ENCODE measurements at places on chromosomes 11 and 22.

GRCh38 chr11:61037441-61038093 is 64.7 kb upstream of the CD5 start:
- no peak for DNase-seq

DNA sequence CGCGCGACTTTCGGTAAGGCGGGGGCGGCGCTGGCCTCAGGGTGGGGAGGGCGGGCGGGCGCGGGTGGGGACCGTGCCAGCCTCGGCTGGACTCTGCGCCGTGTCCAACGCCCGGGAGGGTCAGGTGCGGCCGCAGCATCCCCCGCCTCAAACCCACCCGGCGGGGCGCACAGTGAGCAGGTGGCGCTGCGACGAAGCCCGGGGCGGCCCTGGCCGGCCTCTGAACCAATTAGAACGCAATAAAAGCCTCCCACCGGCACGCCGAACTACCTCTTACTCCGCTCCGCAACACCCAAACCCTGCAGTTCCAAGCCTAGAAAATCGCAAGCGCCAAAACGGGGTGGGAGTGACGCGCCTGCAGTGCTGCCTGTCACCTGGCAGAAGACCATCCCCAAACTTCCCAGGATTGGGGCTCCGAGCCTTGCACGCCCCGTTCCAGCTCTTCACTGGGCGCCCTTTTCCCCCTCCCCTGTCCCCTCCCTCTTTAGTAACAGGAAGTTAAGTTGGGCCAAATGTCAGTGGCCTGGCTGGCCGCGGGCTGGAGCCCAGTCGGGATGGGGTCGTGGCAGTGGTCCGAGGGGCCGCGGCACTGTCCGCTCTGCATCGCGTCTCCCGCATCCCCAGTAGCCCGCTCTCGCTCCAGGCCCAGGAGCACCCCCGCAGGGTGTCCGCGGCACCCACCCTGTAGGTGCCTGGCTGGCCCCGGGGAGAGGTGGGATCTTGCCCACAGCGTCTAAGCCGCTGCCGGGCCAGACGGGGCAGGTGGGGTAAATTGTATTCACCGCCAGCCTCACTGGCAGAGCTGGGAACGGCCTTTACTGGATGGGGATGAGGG is 541 bp downstream of the MICAL2 start:
- DNase-seq = peak; percentile 36

DNA sequence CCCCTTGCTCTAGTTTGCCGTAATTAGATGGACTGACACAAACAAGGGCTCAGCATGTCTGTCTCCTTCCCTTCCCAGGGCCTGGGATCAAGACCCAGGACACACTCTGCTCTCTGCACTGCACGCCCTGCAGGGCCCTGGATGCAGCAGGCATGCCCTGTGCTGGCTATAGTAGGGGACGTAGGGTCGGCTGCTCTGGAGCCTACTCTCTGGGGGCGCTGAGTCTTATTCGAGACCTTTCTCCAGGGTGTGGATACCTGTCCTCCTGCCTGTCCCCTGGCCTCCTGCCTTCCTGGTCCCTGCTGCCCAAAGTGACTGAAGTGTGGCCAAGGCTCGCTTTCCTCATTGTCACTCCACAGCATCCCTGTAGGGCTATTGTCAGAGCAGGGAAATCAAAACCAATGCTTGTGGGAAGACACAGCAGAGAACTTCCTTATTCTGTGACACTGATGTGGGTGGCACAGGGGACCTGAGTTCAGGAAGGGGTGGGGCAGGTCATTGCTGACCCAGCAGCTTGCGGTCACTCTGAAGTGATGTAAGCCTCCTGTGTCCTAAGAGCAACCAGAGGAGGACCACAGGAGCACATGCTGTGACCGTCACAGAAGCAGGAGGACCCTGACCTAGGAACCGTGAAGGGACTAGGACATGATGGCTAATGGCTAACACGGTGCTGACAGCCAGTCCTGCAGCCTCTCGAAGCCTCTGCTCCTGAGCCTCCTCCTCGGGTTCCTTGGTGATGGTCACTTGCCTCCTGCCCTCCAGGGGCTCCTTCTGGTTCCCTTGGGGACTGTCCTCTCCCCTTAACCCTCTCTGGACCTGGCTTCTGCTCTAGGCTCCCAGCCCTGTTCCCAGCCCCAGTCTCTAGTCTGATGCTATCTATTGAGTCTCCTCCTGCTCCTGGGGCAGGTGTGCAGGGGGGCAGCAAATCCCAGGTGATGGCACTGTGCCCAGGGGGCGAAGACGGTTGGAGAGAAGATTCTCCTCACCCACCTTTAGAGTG is 10.3 kb downstream of the APOBEC3A start:
- DNase-seq = no peak

GRCh38 chr11:69253028-69253427 is 40.9 kb upstream of the MYEOV start:
- DNase-seq = no peak

DNA sequence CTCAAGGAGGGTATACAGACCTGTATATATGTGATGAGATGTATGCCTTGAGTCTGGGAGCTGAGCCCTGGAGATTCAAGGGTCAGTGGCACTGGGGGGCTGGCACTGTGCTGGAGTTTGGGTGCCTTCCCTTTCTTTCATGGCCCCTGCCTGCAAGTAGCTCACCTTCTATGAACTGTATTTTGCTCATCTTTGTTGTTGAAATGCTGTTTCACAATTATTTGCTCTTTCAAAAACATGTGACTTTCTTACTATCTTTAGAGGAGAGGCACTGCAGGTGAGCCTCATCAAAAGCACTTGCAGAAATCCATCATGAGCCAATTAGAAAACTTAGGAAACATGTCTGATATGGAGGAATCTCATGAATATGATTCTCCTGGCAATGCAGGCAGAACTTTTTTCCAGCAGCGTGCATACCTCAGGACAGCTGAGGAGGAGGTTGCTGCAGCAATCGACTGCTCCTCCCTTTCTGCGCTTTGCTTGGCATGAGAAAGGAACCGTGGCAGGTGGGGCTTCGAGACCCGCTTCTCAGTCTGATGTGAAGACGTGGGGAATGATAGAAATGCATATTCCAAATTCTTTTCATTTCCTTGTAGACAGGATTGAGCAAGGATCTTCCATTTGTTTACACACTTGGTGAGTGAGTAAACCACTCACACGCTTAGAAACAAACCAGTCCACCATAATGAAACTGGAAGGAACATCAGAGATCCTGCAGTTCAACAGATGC is 178.4 kb upstream of the E2F8 start:
- DNase-seq = no peak

DNA sequence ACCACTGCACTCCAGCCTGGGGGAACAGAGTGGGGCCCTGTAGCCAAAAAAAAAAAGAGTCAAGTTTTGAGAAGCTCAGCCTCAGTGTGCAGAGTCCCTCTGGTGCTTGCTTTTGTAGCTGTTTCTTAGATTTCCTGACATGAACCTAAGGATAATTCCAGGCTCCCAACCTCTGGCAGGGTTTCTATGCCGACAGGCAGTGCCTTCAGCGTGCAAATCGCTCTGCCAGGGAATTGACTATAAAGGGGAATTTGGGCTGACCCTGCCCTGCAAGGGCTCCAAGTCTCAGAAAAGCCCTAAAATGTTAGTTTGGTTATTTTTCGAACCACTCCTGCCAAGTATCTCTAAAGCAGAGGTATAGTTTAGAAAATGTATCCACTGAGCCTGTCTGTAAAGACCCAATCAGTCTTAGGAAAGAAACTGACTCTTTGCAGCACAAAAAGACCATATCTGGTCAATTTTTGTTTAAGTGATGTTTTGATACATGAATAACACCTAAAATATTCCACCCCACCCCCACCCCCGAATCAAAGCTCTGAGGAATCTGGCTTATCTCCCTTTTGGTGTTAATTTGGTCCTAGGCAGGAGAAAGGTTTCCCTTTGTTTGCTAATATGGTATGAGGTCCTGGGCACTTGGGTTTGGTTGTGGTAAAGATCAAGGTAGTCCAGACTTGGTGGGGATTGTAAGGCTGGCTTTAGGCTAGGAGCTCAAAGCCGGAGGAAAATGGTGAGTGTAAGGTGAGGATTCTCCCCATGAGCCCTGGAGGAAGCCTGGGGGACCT is 49.7 kb downstream of the ANO1 start:
- DNase-seq = no peak

DNA sequence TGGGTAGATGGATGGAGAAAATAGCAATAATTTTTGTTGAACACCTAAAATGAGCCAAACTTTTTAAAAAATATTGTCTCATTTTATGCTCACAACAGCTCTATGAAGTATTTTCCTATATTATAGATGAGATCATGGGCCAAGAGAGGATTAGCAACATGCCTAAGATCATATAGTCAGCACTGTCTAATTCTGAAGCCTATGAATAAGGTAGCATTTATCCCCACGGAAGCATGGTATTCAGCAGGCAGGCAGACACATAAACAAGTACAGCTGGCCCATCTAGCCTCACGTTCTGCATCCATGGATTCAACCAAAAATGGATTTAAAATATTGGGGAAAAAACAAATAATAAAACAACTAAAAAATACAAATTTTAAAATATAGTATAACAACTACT is 21.9 kb upstream of the RAB30 start:
- no peak for DNase-seq

DNA sequence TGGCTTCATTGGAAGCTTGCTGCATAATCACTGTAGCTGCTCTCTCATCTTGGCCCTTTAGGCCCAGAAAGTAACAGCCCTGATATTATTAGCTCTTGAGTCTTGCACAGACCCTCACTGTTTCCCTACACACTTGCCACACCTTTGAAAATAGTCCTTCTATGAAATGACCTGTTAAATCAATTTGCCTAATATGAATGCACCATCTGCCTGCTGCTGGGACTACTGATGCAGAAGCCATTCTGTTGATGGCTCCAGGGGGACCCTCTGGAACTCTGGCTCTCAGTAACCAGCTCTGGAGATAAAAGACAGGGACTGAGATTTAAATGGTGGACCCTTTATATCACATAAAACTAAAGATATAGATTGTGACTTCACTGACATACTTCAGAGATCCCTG is 14.7 kb upstream of the AMPD3 start:
- no peak for DNase-seq

DNA sequence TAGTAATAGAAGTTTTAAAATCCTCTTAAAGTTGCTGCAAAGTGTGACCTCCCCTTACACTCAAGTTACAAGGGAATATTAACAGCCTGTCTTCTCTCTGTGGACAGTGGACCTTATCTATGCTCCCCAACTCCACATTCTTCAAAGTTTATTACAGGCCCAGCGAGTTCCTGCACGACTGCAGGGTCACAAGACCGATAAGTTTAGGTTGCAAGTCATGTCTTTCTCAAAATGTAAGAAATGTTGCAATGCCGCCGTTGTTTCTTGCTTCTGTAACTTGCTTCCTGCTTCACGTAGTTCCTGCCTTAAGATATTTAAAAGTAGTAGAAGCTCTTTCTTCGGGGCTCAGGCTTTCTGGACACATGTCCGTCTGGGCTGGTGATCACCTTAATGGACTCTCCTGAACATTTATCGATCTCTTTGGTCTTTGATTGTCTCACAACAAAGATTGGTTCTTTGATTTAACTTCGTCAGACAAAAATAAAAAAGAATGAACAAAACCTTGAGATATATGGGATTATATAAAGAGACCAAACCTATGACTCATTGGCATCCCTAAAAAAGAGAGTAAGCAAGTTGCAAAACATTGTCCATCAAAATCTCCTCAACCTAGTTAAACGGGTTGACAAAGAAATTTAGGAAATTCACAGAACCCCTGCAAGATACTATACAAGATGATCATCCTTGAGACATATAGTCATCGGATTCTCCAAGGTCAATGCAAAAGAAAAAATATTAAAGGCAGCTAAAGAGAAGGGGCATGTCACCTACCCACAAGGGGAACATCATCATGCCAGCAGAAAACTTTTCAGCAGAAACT is 45.4 kb upstream of the GLYAT start:
- no peak for DNase-seq

DNA sequence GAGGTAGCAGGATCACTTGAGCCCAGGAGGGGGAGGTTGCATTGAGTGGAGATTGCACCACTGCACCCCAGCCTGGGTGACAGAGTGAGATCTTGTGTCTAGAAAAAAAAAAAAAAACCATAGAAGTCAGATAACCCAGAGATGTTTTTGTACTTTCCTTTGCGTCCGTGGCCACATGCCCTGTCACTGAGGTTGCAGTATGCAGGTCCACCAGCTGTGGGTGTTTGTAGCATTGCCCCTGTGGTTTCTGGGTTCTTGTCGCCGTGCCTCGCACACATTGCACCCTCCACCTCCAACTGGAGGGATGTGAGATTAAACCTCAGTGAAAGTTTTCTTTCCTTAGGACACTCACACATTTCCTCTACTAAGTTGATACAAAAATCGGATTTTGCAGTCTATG is 70.3 kb downstream of the TNRC6B start:
- DNase-seq = no peak

- DNase-seq = no peak
Observed at GRCh38 chr11:67177399-67178281, 58.6 kb downstream of the KDM2A start.

DNA sequence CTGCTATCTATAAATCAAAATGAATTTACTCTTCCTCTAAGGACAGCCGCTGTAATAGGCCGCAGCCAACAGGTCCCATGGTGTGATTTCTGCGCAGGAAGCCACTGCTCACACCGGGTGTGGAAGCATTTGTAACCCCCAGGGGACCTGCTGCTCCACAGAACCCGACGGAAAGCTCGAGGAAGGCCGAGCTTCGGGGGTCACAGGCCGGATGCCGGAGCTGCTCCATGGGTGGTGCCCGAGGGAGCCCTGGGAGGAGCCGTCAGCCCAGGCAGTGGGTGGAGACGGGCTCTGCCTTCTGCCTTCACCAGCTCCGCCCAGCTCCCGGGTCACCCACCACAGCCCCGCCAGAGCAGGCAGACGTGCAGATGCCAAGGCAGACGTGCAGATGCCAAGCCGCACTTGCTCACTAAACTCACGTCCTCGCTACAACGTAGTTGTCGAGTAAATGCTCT is 63.5 kb downstream of the BRD1 start:
- DNase-seq = no peak

- no peak for DNase-seq
Observed at GRCh38 chr22:21047035-21047661, 1.4 kb downstream of the LRRC74B start.

DNA sequence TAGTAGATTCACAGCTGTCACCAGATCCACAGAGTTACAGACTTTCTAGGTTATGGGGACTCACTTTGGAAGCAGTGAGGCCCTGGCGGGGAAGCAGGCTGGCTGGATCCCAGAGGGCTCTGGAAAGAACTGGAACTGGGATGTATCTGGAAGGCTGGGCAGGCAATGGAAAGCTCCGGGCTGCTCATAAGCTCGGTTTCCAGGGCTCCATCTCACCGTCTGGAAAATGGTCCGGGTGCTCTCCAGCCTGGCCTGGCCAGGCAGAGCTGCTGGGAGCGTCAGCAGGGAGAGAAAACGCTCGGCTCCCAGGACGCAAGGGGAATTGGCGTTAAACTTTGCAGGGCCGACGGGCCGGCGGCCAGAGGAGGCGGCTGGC is 335 bp upstream of the SEZ6L start:
- no peak for DNase-seq

- DNase-seq = no peak
Observed at GRCh38 chr11:116461789-116462188, 311.0 kb downstream of the BUD13 start.

- no peak for DNase-seq
Observed at GRCh38 chr11:35165423-35166368, 26.7 kb downstream of the CD44 start.

GRCh38 chr11:129937592-129938238 is 42.3 kb upstream of the NFRKB start:
- DNase-seq = peak; percentile 77
